ENCODE measurements at places on chromosomes 13 and 19.

- no peak for DNase-seq
- H3K4me1 ChIP-seq: peaks cover 27% of the 10 kb centered on the region
- no peak overlapping the region for H3K4me3 ChIP-seq
- no peaks in the 10 kb centered on the region for H3K27me3 ChIP-seq
- no peak overlapping the region for H3K27ac ChIP-seq
- H3K36me3 ChIP-seq: peaks cover 7% of the 10 kb centered on the region
Measured at GRCh38 chr13:51629491-51630287, 45.4 kb downstream of the WDFY2 start.

DNA sequence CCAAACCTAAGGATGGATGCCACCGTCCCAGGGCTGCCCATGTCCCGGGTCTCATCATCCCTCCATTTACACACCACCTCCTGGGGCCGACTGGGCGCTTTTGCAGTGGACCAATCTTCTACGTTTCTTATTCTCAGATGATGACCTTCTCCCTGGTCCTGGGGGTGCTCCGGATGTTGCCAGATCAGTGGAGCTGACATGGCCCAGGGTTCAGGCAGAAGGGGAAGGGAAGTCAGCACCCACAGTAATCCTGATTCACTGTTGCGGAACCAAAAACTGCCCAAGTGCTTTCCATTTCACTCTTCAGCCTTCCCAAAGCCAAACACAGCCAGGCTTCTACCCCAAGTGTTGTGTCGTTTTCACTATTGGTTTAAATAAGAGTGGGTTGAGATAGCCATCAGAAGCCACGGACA lies 29.8 kb downstream of the RAB20 start:
- no peak overlapping the region for H3K27ac ChIP-seq
- no peak for DNase-seq
- no peaks in the 10 kb centered on the region for H3K36me3 ChIP-seq
- H3K4me1 ChIP-seq: peaks cover 29% of the 10 kb centered on the region

DNA sequence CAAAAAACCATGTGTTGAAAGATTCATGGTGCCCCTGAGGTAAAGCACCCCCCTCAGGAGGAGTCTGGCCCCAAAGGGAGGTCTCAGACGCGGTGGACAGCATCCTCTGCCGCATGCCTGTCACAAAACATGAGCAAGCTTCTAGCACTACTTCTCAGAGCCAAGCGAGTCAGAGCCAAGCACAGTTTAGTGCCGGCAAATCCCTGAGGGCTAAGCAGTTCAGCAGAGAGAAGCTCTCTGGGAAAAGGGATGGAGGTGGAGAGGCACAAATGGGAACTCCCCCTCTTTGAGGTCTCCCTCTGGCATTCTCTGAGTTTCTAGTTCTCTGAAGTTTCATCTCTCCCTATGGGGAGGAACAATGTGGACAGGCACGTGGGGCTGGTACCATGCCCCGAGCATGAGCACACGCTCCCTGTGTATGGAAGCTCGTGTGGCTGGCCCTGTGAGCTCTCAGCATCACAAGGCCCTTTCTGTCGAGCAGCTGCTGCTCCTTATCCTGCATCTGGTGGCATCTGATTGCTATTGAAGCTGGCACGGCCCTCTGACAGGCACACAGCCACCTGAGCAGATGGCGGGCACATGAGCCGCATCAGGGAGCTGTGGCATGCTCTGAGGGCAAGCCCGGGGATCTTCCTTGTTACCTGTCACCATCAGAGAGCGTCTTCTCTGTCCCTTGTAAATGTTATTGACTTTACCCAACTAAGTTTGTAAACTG lies 325.1 kb downstream of the SLC7A1 start:
- peaks cover 7% of the 10 kb centered on the region for H3K4me1 ChIP-seq
- H3K4me3 ChIP-seq: no peak overlapping the region
- no peaks in the 10 kb centered on the region for H3K36me3 ChIP-seq
- H3K27me3 ChIP-seq: no peaks in the 10 kb centered on the region
- DNase-seq: no peak

GRCh38 chr13:50685491-50685890 lies 158.0 kb downstream of the DLEU7 start:
- H3K4me1 ChIP-seq: peaks cover 8% of the 10 kb centered on the region
- peak; percentile 60 for DNase-seq
- H3K27me3 ChIP-seq: no peaks in the 10 kb centered on the region
- H3K36me3 ChIP-seq: no peaks in the 10 kb centered on the region
- H3K27ac ChIP-seq: peak overlapping the region; percentile 82

GRCh38 chr13:23845105-23845725 lies 44.0 kb downstream of the MIPEP start:
- no peak for DNase-seq
- no peaks in the 10 kb centered on the region for H3K4me1 ChIP-seq
- peaks cover 4% of the 10 kb centered on the region for H3K36me3 ChIP-seq
- H3K27ac ChIP-seq: no peak overlapping the region
- H3K27me3 ChIP-seq: no peaks in the 10 kb centered on the region

DNA sequence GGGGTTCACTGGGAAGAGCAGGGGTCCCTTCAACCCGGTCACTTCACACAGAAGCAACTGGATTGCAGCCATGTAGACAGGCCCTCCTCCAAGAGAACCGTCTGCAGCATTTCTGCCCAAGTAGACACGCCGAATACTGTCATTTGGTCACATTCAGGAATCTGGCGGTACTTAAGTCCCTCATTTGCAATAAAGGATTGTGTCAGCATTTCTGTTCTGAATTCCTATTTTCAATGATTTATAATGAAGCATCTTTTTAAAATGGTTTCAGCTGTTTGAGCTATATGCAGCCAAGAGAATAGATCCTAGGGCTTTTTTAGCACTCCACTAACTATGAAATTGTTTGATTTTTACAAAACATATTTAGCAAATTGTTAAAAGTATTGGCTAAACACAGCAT lies 143.5 kb upstream of the SOX1 start:
- no peaks in the 10 kb centered on the region for H3K36me3 ChIP-seq
- no peak overlapping the region for H3K4me3 ChIP-seq
- peak; percentile 49 for DNase-seq
- no peaks in the 10 kb centered on the region for H3K27me3 ChIP-seq

DNA sequence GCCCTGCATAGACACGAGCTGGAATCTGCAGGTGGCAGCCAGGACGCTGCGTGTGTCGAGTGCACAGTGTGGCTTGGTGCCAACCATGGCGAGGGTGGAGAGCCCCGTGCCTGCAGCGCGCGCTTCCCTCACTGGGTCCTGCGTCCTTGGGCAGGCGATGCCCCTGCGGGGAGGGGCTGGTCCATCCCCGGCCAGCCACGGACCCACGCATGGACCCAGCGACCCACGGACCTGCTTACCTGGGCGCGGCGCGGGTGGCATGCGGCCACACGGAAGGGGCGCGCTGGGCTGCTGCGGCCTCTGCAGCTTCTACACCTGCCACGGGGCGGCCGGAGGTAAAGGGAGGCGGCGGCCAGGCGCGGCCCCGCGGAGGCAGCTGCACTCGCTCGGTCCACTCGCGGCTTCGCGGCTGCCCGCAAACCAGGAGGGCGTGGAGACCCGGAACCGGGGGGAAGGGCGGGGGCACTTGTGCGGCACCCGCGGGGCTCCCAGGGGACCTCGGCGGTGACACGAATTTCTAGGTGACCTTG lies 569 bp upstream of the MCF2L start:
- H3K27ac ChIP-seq: no peak overlapping the region
- DNase-seq: no peak
- peaks cover 9% of the 10 kb centered on the region for H3K36me3 ChIP-seq
- no peaks in the 10 kb centered on the region for H3K27me3 ChIP-seq
- peak overlapping the region; percentile 55 for H3K4me3 ChIP-seq
- peaks cover 42% of the 10 kb centered on the region for H3K4me1 ChIP-seq

- no peaks in the 10 kb centered on the region for H3K36me3 ChIP-seq
- H3K27me3 ChIP-seq: peaks cover 44% of the 10 kb centered on the region
- H3K4me1 ChIP-seq: peaks cover 48% of the 10 kb centered on the region
- DNase-seq: no peak
Measured at GRCh38 chr19:31351056-31351854, 2.0 kb upstream of the TSHZ3 start.

GRCh38 chr13:106958621-106959048 lies 390.7 kb upstream of the ARGLU1 start:
- no peaks in the 10 kb centered on the region for H3K4me1 ChIP-seq
- no peak for DNase-seq
- H3K4me3 ChIP-seq: no peak overlapping the region
- no peak overlapping the region for H3K27ac ChIP-seq
- H3K27me3 ChIP-seq: no peaks in the 10 kb centered on the region
- no peaks in the 10 kb centered on the region for H3K36me3 ChIP-seq

DNA sequence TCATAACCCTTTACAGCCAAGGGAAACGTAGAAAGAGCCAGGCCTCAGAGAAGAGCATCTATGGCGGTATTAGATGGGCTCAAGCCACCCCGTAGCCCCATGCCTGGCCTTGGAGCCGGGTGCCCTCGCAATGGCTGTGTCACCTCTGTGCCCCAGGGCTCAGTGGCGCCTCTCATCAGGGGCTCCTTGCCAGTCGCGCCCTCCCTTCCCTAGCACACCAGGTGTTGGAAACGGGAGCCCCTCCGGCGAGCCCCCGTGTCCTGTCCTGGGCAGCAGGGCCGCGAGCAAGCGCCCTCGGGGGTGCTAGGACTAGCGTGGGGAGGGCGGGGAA lies 453 bp downstream of the ZNF256 start:
- peaks cover 18% of the 10 kb centered on the region for H3K4me1 ChIP-seq
- H3K27ac ChIP-seq: peak overlapping the region; percentile 75
- peak overlapping the region; percentile 86 for H3K4me3 ChIP-seq
- H3K36me3 ChIP-seq: peaks cover 21% of the 10 kb centered on the region
- no peak for DNase-seq

- H3K4me1 ChIP-seq: peaks cover 48% of the 10 kb centered on the region
- H3K36me3 ChIP-seq: peaks cover 27% of the 10 kb centered on the region
- DNase-seq: peak; percentile 98
- H3K27me3 ChIP-seq: no peaks in the 10 kb centered on the region
- peak within 1 kb of the TSS; percentile 89 for H3K27ac ChIP-seq
Measured at GRCh38 chr19:46346821-46347571, at the start of gene PPP5C. Gene PPP5C (plus strand): TSS chr19:46347087. CDS start chr19:46347097, 10 bp downstream.

GRCh38 chr19:30551271-30551670 lies 179.1 kb downstream of the ZNF536 start:
- H3K27me3 ChIP-seq: no peaks in the 10 kb centered on the region
- H3K4me1 ChIP-seq: peaks cover 6% of the 10 kb centered on the region
- no peak for DNase-seq
- peaks cover 14% of the 10 kb centered on the region for H3K36me3 ChIP-seq
- H3K4me3 ChIP-seq: no peak overlapping the region

- H3K4me1 ChIP-seq: peaks cover 9% of the 10 kb centered on the region
- H3K36me3 ChIP-seq: peaks cover 8% of the 10 kb centered on the region
- no peak for DNase-seq
Measured at GRCh38 chr13:113732961-113733950, 25.8 kb upstream of the TMEM255B start.
